ENCODE measurements at places on chromosomes 4 and X.

DNA sequence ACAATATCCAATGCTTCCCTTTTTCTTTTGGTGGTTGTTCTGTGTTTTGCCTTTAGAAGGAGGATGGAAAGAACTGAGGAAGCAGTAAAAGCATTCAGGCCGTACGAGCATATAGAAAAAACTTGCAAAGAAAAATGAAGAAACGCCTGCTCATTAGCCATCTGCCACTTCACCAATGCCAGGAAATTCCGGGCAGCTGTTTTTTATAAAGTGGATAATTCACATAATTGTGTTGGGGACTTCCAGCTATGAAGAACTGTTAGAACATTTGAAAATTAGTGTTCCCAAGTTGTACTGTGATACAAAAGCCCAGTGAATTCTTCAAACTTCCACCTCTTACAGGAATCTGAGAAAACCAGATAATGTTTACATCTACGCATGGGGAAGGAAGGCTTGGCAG, 11.7 kb downstream of the RELL1 start:
- no peak for DNase-seq

GRCh38 chr4:161813889-161814288, 349.9 kb downstream of the FSTL5 start:
- DNase-seq = no peak

GRCh38 chr4:94412019-94412657, 39.6 kb upstream of the PDLIM5 start:
- no peak for DNase-seq

DNA sequence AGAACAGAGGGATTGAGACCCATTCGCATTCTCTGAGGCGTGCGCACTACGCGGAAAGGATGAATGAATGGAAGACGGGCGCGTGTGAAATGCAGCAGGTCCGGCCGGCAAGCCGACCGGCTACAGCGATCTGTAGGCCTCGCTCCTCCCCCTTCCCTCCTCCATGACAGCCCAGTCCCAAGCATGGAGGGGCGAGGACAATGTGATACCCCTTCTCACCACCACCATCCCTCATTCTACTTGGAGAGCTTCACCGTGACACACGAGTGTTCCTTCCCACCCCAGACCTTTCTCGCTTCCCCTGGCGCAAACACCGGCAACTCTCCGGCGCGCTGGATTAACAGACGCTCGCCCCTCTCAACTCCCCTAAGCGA, 815 bp downstream of the EIF4E start:
- DNase-seq = peak; percentile 23

DNA sequence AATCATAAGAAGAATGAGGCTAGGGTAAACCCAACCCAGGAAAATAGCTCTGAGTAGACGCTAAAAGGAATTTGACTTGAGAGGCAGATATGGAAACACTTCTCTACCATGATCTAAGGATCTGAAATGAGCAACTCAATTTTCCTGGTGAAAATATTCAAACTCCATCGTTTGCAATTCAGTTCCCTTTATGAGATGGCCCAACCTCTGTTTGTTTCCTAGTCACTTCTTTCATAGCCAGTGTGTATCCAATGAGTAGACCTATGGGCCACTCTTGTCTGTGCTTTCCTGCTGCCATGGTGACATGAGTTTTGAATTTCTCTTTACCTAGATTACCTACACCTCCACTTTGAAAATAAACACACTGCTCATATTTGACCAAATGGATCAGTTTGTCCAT, 176.2 kb upstream of the GPRIN3 start:
- DNase-seq = no peak

DNA sequence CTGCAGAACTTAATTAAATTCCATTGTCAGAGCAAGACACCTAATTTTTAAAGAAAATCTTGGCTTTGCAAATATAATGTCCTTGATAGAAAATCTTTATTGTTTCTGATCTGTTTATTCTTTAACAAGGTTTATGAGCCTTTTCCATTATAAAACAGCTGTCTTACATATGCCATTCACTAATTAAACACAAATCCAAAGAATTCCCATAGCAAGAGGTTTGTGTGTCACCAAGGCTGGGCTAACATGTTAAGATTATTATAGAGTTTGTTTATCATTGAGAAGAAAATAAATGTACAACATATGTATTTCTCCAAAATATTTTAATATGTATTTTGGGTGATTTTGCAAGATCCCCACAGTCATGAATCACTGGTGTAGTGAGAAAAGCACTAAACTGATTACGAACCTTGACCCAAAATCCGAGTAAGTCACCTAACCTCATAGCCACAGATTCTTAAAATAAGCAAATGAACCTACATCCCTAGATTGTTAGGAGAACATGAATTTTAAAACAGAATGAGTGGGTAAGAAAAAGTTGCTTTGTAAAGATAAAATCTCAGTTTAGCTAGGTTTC, 694.8 kb upstream of the INTU start:
- no peak for DNase-seq

DNA sequence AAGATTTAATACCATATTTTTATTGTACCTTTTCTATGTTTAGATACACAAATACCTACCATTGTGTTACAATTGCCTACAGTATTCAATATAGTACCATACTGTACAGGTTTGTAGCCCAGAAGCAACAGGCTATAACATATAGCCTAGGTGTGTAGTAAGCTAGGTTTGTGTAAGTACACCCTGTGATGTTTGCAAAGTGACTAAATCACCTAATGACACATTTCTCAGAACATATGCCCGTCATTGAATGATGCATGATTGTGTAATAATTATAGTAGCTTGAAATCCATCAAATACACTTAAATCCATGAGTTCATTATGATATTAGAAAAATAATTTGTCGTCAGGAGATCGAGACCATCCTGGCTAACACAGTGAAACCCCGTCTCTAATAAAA, 30.8 kb downstream of the GAB3 start:
- no peak for DNase-seq

DNA sequence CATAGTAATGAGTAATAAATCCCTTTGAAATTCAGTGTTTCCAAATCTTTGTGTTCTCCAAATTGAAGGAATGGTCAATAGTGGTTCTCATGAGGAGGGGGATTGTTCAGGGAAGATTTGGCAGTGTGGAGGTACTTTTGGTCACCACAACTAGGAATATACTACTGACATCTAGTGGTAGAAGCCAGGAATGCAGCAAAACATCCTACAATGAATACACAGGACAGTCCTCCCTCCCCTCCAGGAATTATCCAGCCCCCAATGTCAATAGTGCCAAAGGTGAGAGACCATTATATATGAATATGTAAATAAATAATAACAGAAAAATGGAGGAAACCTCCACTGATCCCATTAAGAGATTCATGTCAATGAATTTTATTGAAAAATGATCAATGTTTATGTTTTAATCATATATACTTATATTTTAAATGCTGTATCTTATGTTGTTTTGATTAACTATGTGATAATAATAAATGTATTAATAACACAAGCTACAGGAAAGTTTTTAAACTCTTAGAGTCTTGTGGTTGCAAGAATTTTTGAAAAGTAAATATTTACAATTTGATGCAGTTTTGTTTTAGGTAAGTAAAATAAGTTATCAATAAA, 14.4 kb upstream of the FAM9A start:
- no peak for DNase-seq
